ENCODE measurements at places on chromosomes 7 and 10.

DNA sequence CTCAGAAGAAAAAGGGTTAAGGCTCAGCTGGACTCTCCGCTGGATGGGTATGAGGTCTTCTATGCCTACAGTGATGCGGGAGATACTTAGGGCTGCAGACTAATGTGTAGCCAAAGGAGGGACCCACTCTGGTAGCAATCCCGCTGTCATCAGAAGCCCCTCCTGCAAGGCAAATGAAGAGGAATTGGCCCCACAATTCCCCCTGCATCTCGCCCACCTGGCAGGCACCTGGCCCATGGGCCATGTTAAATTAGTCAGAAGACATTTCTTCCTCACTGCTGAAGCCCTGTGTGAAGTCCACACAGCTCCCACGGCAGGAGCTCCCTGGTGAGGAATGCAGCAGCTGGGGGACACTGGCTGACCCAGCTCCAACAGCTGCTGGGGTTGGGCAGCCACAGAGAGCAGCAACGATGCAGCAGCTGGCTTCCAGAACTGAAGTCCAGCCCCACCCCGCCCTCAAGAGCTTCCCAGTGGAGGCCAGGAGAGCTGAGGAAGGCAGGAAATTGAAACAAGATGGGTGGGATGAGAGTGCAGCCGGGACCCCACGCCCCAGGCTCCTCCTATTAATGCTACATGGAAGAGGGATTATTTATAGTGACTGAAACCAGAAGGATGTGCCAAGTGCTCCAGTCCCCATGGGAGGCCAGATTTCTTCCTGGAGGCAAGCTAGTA lies 5.5 kb downstream of the VSTM4 start:
- DNase-seq = no peak

- DNase-seq = no peak
Observed at GRCh38 chr10:90148116-90148855, 446.9 kb downstream of the KIF20B start.

- no peak for DNase-seq
Observed at GRCh38 chr7:121187676-121188075, 141.1 kb upstream of the WNT16 start.

DNA sequence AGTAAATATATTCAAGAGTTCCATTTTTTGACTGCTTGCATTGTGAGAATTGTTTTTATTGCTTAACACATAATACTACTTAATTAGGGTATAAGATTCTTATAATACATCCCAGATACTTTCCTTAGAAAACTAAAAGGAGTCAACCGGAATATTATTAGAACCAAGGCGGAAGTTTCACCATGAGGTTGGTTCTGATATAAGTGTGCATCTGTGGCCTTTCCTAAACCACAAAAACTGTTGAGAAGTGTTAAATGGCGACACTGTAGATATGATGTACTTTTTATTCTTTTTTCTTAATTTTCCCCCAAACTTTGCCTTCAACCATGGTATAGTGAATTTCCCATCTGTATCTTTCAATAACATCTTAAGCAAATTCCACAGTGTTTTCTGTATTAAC lies 32.3 kb upstream of the INHBA start:
- DNase-seq = no peak

DNA sequence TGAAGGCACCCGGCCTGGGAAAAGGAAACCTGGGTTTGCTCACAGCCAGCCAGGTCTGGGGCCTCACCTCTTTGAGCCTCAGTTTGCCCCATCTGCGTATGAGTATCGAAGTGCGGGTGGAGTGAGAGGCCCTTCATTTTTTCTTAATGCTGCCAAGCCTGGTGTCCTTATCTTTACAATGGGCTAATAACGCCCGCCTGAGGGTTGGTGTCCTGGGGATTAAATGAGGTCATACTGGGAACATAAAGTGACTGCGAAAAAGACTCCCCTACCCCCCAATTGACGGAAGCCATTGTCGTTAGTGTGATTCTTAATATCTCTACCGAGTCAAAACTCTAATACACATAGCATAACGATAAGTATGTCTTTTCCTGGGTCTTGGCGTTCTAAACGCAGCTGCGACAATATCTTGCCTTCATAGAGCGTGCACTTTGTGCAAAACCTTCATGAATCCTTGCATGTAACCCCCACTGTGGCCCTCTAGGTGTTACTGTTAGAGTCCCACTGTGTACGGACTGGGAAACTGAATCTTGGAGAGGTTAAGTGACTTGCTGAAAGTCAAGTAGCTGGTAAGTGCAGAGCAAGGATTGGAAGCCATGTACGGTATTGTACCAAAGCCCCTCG lies 11.4 kb upstream of the GRB10 start:
- DNase-seq = no peak

DNA sequence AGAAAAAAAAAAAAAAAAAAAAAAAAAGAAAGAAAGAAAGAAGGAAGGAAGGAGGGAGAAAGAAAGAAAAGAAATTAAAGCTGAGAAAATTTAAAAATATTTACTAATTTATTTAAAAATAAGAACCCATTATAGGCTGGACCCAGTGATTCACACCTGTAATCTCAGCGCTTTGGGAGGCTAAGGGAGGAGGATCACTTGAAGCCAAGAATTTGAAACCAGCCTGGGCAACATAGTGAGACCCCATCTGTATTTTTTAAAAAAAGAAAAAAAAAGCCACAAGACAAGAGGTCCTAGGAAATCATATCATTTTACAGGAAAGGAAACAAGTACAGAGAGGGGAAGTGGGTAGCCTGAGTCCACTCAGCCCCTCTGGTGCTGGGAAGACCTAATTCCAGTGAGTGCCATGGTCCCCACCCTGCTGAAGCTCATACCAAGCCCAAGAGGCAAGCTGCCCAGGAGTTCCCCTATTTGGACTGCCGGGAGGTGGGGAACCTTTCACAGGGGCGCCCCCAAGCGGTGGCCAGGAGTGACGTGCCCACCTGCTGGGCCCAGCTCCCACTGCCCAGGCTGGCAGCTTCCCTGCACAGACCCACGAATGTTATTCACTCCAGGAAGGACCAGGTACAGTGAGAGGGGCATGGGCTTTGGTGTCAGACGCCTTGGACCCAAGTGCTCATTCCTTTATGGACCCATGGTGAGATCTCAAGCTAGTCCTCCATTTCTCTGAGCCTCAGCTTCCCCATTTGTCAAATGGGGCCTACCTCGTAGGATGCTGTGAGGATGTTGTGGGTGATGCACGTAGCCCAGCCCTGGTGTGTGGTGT lies 133.6 kb downstream of the ZMIZ1 start:
- peak; percentile 9 for DNase-seq
